ENCODE measurements at places on chromosomes 1 and 21.

GRCh38 chr21:45850181-45850580, 131.4 kb upstream of the COL6A1 start:
- no peak for DNase-seq

- no peak for DNase-seq
Measured at GRCh38 chr1:230187290-230187689, 120.3 kb downstream of the GALNT2 start.

DNA sequence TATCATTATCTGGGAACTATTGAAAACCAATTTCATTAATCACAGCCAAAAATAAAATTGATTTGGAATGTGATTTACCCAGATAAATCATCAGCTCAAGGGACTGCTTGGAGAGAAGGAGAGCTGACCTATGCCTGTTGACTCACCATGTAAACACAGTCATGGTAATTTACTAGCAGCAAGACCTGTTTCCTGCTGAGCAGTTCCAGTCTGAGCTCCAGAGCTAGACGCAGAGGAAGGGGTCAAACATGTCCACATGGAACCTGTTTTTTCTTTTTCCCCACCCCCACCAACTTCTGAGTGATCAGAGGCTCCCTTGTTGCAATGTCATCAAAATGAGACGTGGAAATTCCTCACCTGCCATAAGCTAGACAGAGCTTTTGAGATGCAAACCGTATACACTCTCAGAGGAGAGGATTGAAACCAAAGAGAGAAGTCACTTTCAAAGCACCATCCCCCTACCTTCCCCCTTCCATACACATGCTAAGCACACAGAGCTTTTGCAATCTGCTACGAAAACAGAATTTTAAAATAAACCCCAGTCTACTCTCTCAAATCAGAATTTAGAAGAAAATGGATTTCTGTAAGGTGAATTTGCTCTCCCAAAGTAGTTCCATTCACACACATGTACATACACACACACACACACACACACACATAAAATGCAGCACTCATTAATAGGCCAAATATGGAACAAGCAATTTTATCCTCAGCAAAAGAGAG, 55.9 kb upstream of the PTGFRN start:
- peak; percentile 28 for DNase-seq

DNA sequence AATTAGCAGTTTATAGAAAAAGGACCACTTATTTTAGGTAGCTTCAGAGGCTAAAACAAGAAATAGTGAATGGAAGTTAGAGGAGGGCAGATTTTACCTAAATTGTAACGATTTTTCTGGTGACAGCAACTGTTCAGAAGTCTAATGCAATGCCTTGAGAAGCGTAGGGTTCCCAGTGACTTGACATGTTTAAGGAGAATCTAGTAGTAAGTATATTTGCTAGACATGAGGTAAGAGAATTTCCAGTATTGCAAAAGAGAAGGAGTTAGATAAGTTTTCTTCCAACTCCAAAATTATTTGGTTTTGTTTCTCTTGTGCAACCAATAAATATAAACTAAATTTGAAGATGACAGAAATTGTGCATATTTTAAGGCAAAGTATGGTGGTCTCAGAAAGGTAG, 140.0 kb downstream of the SMYD3 start:
- no peak for DNase-seq

DNA sequence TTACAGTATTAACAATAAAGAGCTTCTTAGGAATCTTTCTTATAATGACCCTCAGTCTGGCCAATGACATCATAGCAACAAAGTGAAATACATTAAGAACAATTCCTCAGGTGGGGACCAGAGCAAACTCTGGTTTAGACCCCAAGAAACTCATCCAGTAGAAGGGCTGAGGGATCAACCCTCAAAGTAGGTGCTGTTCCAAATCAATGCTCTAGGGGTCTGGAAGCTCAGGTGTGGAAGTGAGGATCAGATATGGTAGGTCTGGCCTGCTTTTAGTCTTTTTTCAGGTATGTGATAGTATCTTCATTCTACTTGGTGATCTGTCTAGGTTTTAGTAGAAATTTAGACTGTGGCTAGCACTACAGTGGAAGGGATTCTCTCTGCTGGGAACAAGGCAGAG, 291.7 kb downstream of the PDE4B start:
- no peak for DNase-seq

- DNase-seq, result no peak
Measured at GRCh38 chr1:230495076-230495475, 68.9 kb upstream of the PGBD5 start.

DNA sequence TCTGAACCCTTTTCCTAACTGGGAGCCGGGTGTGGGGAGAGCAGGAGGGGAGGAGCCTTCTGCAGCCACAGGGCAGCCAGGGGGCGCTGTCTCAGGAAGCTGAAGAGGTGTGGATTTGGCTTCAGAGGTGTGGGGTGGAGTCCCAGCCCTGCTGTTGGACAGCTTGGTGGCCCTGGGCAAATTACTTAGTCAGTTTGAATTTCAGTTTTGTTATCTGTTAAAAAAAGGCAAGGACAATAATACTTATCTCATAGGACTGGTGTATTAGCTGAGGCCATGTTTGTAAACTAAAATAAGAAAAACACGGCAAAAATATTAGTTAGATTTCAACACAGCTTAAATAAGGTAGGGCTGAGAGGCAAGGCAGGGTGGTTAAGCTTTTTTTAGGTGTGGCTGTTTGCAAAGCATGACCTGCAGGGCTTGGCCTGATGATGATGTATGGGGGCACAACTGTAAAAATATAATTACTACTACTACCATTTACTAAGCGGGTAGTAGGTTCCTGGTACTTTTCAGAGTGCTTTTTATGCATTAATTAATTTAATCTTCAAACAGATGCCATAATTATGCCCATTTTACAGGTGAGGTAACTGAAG, 111.8 kb downstream of the PLXNA2 start:
- DNase-seq, result peak; percentile 78

DNA sequence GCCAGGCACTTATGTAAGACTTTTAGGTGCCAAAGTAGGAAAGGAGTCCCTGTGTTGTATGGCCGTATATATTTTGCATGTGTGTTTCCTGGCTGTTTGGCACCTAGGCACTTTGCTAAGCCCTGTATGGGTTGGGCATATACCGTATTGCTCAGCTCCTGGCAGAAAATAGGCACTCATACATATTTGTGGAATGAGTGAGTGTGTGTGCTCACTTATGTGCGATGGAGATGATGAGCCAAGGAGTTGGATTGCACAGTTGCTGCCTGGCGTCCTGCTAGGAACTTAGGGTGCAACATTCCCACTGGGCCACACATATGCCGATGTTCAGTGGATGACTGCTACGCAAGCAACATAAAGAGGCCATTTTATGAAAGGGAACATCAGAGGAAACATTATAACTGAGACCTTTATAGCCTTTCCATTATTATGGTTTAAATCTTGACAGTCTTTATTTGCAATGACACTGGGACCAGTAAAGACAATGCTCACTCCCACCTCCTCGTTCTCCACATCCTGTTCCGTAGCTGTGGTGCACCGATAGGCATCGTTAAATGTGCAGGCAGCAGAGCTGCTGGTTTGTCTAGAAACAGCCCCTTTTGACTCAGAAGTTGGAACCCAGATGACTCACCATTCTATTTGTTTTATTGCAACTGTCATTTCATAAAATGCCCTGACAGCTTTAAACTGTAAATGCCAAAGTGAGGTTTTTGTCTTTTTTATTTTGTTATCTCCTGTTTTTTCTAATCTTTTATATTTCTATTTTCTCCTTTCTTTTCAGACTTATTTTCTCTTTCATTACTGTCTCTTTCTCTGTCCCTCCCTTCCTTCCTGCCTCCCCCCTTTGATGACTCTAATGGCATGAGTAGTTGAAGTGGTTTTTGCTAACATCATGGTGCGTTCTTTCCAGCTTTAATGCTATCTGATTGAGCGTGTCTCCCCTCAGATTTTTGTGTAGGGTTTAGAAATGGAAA, 36.1 kb downstream of the PEX14 start:
- peak; percentile 35 for DNase-seq

- DNase-seq, result no peak
Measured at GRCh38 chr1:236654957-236655356, 31.3 kb upstream of the ACTN2 start.

- no peak for DNase-seq
Measured at GRCh38 chr1:157364612-157365011, 187.7 kb downstream of the FCRL5 start.

GRCh38 chr1:105368446-105368845, 1618.7 kb downstream of the AMY1C start:
- peak; percentile 22 for DNase-seq

DNA sequence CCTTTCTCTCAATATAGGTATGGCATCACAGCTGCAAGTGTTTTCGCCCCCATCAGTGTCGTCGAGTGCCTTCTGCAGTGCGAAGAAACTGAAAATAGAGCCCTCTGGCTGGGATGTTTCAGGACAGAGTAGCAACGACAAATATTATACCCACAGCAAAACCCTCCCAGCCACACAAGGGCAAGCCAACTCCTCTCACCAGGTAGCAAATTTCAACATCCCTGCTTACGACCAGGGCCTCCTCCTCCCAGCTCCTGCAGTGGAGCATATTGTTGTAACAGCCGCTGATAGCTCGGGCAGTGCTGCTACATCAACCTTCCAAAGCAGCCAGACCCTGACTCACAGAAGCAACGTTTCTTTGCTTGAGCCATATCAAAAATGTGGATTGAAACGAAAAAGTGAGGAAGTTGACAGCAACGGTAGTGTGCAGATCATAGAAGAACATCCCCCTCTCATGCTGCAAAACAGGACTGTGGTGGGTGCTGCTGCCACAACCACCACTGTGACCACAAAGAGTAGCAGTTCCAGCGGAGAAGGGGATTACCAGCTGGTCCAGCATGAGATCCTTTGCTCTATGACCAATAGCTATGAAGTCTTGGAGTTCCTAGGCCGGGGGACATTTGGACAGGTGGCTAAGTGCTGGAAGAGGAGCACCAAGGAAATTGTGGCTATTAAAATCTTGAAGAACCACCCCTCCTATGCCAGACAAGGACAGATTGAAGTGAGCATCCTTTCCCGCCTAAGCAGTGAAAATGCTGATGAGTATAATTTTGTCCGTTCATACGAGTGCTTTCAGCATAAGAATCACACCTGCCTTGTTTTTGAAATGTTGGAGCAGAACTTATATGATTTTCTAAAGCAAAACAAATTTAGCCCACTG, 11.5 kb downstream of the HIPK1 start:
- no peak for DNase-seq
